ENCODE measurements at places on chromosomes 5 and 9.

DNA sequence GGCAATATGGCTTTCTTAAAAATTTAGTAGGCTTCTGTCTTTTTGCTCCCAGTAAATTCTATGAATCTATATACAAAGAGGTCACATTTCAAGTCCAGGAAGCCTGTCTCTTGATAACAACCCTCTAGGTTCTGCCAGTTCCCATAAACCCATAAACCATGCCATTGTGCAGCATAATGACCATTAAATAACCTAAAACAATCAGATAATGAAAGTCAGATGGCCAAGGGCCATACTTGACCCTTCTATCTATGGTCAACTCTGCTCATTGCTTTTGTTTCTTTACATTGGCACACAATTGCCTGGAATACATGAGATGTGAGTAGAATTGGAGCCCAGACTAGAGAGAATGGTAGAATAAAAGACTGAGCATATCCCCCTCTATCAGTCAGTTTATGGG, 305.4 kb upstream of the KIF2A start:
- DNase-seq: no peak

DNA sequence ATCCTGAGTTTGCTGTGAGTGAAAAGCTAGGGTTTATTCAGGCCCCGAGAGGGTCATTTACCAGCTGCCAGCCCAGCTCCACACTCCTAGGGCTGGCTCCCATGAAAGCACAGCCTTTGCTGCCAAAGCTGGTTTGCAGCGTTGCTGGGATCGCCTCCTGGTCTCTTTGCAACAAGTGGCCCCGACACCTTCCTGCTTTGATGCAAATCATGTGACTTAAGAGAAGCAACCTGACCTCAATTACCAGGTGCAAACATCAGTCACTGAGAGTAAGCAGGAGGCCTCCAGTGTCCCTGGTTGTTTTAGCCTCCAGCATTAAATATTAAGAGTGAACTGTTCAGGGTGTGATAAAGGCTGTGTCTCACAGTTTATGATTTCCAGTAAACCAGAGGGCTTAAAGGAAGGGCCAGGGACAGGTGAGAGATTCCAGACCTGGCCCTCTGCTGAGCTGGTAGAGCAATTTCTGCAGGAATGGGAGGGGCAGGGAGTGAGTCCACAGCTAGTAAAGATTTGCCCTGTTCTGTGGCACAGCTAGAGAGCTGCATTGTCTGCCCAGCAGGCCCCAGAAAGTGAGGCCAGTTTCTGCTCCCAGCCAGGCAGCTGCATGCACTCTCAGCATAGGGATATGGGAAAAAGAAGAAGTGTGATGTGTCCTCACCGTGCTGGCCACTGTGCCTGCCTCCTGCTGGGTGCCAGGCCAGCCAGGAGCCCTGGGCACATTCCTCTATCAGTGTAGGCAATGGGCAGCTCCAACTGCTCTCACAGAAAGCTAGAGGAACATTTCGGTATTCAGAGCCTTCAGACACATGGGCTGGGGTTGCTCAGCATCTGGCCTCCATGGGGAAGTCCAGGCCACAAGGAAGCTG, 58.0 kb downstream of the SLC22A5 start:
- peak; percentile 71 for DNase-seq

DNA sequence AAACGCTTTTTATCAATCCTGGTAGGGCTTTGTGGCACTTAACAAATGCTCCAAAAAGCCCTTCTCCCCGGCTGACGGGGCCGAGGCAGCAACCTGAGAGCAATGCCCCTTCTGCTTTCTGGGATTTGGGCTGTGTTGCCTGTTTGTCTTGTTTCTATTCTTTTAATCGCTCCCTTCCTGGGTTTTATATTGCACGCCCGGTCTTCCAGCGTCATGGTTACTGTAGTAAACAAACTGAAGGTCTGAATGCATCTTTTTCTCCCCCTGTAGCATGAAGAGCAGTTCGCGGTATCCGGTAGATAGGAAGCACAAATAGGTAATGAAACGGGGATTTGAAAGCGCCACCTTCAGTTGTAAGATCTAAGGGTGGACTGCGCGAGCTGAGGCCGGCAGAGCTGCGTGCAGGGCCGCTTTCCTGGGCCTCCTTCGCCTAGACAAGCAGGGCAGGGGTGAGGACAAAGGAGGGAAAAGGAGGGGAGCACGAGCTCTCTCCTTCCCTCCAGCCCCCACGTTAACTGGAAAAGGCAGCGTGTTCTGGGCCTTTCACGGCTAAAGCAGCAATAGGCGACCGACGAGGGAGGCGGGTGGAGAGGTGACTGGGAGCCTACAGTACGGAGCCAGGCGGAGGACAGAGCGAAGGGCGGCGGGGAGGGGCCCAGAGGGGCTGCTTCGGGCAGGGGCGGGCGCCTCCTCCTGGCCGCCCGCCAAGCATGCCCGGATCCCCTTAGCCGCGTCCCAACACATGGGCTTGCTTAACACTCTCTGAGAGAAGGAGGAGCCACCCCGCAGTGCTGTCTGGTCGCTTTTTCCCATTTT, 49.3 kb upstream of the ZNF366 start:
- peak; percentile 90 for DNase-seq

- no peak for DNase-seq
Measured at GRCh38 chr9:87629104-87629503, 96.8 kb upstream of the CTSL start.

- DNase-seq: no peak
Measured at GRCh38 chr9:115165233-115165632, 47.3 kb upstream of the TNC start.

DNA sequence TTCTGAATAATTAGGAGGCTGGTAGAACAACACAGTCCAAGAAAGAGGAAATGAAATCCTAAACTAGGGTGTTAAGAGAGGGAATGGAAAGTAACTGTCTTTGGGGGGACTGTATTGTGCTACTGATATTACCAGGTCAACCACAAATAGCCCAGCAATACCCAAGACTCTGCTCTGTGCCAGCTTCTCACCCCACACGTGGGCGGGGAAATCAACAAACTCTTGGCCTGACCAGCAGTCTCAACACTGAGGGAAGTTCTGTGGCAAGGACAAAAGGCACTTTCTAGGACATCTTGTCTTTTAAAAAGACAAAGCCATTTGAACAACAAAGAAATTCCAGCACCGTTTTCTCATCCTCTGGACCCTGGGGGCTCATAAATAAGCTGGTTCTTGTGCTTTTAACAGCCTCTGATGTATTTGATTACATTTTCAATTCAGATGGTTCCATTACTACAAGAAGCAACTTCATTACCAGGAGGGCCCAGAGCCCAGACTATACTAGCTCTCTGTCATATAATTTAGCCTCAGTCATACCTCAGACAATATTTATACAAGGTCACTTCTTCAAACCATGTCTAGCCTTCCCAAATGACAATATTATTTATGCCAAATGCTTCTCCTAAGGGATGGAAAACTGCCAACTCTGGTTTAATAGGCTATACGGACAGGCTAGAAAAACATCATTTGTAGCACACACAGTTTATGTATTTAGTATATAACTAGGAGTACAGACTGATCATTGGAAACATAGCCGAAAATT, 297.8 kb downstream of the CWC27 start:
- no peak for DNase-seq

DNA sequence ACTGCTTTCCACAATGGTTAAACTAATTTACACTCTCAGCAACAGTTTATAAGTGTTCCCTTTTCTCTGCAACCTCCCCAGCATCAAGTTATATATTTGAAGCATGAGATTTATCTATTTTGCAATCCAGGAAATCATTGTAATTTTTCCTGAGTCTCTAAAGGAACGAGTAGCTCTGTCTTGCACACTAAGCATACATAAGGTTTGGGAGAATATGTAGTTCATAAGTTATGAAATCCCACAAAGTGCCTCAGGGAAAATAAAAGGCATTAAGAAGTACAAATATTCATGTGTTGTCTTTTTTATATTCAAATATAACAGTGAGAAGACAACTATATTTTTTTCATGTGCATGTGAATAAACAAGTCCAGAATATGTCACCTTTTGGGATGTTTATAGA, 377.1 kb upstream of the RORB start:
- no peak for DNase-seq

DNA sequence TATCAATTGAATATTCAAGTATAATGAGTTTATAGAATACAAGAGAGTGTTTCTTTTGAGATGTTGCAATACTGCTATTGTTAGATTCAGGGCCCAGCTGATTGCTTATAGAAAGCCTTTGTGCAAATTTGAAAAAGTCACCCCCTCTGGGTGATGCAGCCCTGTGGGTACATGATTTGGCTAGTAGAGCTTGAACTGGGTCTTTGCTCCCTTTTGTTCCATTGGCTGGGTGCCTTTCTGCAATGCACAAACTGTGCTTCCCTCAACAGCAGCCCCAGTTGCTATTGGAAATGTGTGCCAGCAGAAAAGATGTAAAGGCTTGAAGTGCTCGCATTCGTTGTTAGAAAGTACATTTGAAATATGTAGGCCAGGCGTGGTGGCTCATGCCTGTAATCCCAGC, 61.8 kb upstream of the CEMIP2 start:
- DNase-seq: no peak

GRCh38 chr5:78215972-78216371, 78.5 kb downstream of the AP3B1 start:
- no peak for DNase-seq

- peak; percentile 25 for DNase-seq
Measured at GRCh38 chr5:137431051-137431450, 68.1 kb downstream of the SPOCK1 start.

GRCh38 chr9:38127271-38127839, 58.3 kb upstream of the SHB start:
- peak; percentile 13 for DNase-seq

GRCh38 chr9:14221558-14221957, 92.4 kb downstream of the NFIB start:
- DNase-seq: peak; percentile 16

DNA sequence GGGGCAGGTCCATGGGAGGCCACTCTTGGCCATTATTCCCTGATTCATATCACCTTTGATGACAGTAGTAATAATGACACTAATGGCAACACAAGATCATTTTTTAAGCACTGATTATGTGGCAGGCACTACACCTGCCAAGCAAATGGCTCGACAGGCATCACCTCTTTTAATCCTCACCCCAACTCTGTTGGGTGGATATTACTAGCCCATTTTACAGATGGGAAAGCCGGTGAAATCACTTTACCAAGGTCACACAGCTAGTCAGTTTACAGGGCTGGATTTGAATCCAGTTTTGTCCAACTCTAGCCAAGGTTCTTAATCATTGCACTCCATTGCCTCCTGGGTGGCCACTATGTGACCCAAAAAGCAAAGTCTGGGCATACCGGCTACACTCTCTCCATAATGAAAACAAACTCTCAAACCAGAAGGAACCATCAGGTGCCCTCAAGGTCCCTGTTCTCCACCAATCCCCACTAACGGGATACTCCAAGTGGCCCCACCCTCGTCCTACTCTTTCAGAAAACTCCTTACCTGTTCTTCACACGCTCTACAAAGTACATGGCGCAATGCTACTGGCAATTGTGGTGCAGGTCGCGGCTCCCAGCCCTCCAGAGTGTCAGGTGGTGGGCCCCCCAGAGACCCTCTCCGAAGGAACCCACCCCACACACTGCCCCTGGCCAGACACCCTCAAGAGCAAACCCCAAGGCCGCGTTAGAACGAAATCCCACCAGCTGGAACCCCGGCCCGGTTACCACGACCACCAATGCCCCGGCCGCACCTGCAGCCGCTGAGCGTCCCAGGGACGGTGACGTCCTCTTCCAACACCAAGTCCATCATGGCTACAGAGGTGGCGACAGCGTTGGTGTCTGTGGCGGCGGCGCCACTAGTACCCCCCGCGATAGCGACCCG, 572 bp downstream of the CDK5RAP2 start:
- no peak for DNase-seq

- DNase-seq: no peak
Measured at GRCh38 chr5:5014586-5015235, 125.4 kb upstream of the ADAMTS16 start.

GRCh38 chr5:135446615-135447014, 533 bp downstream of the DCANP1 start:
- no peak for DNase-seq

DNA sequence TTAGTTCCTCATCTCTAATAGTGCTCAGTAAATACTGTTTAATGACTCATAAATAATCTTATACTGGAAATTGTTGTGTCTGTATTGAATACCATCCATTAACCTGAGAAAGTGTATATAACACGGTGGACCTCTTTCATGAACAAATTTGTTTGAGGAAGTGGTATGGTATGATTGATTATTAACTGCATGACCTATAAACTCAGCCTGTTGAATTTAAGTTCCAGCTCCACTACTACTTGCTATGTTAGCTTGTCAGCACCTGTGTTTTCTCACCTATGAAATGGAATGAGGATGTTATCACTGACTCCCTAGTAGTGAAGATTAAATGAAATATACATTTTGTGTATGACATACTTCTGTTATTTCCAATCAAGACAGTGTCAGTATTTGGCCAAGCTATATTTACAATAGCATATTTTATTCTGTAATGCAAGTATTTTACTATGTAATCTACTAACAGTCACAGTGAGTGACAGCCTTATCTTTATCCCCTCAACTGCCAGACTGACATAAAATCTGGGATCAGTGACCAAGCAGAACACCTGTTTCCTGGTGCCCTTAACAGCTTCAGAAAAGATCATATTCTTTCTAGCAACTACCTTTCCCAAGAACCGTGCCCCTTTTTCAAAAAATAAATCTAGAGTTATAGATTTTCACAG, 77.3 kb upstream of the ITGA1 start:
- DNase-seq: no peak

- DNase-seq: no peak
Measured at GRCh38 chr5:93477816-93478215, 103.2 kb downstream of the NR2F1-AS1 start.
